ENCODE measurements at places on chromosomes 5 and 9.

- peak; percentile 83 for DNase-seq
Observed at GRCh38 chr5:81165493-81166119, 67.5 kb upstream of the CKMT2 start.

GRCh38 chr9:32954642-32955041 lies 46.8 kb downstream of the APTX start:
- no peak for DNase-seq

GRCh38 chr9:4741365-4742089 lies 525 bp upstream of the AK3 start:
- DNase-seq, result no peak

DNA sequence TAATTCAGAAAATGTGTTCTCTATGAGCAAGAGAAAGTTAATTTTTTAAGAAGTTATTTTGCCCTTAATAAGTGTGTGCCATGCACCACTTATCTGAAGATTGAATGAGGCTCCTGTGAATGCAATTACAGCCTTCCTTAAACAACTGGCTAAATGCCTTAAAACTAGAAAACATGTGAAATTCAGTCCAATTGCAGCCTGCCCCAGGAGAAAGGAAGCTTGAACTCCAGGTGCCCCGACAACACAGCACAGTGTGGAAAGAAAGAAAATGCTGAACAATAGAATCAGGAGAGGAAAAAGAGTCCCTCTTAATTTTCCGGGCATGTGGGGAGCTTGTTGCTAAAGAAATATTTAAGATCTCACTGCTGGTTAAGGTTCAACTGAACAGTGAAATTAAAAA lies 8.8 kb downstream of the LHFPL2 start:
- no peak for DNase-seq

- no peak for DNase-seq
Observed at GRCh38 chr9:133199648-133200321, 9.3 kb downstream of the OBP2B start.

DNA sequence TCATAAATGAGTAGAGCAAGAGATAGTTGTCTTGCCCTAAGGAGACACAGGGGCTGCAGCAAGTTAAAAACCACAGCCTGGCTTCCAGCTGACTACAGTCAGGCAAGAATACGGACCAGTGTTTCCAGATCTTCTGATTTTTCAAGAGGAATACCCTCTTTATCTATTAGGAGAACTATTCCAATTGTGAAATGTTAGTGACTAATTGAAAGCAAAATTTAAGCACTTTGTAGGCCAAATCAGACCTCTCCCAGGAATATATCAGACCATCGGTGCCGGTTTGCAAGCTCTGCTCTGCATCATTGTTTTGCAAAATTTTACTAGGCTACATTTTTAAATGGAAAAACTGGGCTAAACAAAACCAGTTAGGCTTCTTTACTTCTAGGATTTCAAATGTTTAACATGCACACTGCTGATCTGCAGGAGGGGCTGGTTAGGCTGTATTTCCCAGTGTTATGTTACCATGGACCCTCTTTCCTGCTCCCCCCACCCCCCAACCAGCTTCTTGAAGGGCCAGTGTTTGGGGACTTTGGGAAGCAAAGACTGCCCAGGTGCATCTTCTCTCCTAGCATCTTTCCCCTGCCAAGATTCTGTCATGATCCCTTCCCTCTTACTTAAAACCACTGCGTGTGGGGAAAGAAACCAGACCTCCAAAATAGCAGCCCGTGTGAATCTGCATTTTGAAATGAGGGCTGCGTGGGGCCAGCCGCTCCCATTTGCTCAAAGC lies 1.1 kb upstream of the ARSI start:
- no peak for DNase-seq

GRCh38 chr9:76654051-76654461 lies 110.2 kb upstream of the PCA3 start:
- DNase-seq, result no peak

GRCh38 chr9:69086312-69086711 lies 50.8 kb downstream of the FXN start:
- DNase-seq, result no peak

- peak; percentile 97 for DNase-seq
Observed at GRCh38 chr9:4679268-4680172, at the start of gene CDC37L1. TSS of gene CDC37L1 (plus strand) at chr9:4679569. CDS start at chr9:4679768, 199 bp downstream.

GRCh38 chr9:92807757-92808725 lies 43.4 kb upstream of the BICD2 start:
- peak; percentile 20 for DNase-seq

GRCh38 chr9:121323449-121324151 lies 46.5 kb downstream of the STOM start:
- no peak for DNase-seq

- no peak for DNase-seq
Observed at GRCh38 chr5:61603211-61603908, 271.3 kb downstream of the ZSWIM6 start.

GRCh38 chr5:3658929-3659328 lies 63.3 kb downstream of the IRX1 start:
- DNase-seq, result no peak

- DNase-seq, result no peak
Observed at GRCh38 chr5:87588316-87588715, 175.6 kb upstream of the CCNH start.

DNA sequence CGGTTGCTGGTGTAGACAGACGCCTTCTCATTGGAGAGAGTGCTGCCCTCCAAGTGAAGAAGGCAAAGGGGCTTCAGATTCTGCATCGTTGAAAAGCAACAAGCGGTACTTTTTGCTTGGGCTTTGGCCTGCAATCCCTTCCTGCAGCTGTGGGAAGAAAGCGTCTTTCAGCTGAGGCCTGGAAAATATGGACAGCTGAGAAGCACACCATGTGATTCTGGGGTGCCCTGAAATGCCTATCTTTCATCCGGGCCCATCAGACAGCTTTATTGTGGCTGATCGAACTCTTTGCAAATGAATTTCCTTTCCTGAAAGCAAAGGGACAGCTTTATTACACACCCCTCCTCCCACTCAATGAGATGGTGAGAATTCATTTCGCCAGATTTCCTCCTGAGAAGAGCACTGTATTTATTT lies 74.0 kb downstream of the NSG2 start:
- DNase-seq, result no peak

DNA sequence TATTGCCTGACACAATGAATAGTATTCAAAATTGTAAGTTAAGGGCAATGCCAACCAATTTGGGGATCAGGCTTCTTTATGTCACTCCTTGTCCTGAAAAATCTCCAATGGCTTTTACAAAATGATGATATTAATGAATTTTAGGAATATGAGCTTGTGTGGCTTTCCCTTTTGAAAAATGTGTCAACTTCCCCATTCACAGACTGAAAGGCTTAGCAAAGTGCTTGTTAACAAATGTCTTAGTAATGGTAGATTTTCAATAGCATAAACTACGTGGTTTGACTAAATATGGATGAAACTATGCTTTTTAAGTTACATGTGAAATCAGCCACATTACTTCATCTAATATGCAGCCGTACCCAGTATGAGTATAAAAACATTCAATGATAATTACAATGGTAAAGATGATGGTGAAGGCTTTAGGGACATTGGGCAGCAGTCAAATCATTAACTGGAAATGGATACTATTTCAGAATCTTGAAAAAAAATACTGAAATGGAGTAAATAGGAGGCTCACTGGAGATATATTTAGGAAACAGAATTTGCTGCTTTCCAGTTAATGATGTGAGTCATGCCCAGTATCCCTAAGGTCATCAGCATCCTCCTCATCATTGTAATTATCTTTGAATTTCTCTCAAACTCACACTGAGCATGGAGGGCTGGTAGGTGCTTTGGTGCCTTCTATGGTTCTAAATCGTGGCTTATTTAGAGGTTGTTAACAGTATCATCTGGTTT lies 113.3 kb upstream of the ZNF608 start:
- DNase-seq, result no peak

GRCh38 chr5:31408814-31409213 lies 123.1 kb downstream of the DROSHA start:
- no peak for DNase-seq

- DNase-seq, result no peak
Observed at GRCh38 chr9:120395376-120395775, 184.6 kb downstream of the CDK5RAP2 start.

DNA sequence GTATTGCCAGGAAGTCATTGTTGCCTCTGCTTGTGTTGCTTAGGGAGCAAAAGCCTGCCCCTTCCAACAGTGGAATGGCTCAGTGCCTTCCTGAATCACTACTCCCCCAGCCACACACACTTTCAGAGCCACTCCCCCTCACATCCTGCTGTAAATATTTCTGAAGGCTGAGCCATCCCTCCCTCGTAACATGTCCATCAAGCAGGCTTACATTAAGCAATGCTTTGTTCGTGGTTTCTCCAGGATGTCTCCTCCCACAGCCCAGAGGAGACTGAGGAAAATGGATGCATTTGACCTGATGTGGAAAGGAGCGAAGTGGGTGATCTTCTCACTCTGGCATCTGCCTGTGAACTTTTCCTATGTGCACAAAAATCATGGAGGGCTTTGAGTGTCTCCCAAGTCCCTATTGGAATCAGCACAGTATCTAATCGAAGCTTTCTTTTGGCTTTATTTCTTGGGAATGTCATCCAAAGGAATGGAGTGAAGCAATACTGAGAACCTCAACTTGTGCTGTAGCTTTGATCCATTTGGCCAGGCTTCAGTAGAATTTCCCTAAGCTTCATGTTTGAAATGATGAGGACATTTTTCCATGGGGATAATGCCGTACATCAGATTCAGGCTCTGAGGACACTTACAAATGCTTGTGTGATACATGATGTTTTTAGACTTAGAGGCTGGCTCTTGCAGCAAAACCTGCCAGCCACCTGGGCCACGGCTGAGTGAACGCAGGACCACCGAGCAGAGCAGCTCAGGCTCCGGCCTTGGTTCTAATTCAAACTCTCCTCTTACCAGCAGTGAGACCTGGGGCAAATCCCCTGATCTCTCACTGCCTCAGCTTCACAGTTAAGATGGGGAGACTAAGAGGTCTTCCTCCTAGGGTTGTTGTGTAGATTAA lies 389.1 kb downstream of the ENC1 start:
- DNase-seq, result peak; percentile 27

GRCh38 chr5:128408622-128409021 lies 129.4 kb downstream of the FBN2 start:
- no peak for DNase-seq

GRCh38 chr5:169006842-169007790 lies 293.8 kb downstream of the SLIT3 start:
- no peak for DNase-seq
